Urinary bladder (tissue), 4 donors: ENCODE measurements at places on chromosomes 5 and 9.

DNA sequence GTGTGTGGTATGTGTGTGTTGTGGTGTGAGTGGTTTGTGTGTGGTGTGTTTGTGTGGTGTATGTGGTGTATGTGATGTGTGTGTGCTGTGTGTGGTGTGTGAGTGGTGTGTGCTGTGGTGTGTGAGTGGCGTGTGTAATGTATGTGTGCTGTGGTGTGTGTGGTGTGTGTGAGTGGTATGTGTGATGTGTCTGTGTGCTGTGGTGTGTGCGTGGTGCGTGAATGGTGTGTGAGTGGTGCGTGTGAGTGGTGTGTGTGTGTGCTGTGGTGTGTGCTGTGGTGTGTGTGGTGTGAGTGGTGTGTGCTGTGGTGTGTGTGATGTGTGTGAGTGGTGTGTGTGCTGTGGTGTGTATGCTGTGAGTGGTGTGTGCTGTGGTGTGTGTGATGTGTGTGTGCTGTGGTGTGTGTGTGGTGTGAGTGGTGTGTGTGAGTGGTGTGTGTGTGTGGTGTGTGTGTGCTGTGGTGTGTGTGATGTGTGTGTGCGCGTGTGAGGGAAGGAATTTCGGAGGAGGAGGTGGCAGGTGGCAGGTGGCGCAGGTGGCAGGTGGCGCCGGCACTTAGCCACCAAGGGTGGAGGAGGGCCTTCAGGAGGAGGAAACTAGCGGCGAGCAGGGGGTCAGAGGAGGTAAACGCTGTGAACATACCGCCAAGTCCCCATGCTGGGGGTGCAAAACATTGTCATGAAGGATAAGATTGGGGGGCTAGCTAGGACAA, 191.8 kb downstream of the MELK start:
- no peak for DNase-seq

GRCh38 chr5:64838376-64838775, 69.6 kb downstream of the CWC27 start:
- DNase-seq = no peak

- DNase-seq = no peak
Measured at GRCh38 chr9:88280816-88281382, 107.3 kb upstream of the SPIN1 start.

- no peak for DNase-seq
Measured at GRCh38 chr9:31470051-31470450, 914.4 kb upstream of the ACO1 start.

DNA sequence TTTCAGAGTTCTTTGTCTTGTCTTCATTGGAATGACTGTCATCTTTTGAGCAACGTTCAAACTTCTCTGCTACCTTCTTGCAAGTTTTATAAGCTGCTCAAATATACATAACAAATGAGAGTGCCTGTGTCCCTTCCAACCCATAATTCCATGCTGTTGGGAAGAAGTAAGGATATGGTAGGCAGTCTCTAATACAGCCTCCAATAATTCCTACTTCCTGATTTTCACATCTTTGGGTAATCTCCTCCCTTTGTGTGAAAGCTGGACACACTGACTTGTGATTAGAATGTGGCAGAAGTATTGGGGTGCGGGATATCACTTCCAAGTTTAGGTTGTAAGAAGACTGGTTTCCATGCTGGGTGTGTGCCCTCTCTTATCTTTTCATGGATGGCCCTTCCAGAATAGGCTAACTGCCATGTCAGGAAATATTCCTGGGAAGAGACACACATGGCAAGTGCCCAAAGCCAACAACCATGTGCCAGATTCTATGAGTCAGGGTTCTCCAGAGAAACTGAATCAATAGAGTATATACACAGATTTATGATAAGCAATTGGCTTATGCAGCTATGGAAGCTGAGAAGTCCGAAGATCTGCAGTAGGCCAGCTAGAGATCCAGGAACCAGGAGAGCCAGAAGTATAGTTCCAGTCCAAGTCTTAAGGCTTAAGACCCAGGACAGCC, 531.3 kb downstream of the NTRK2 start:
- DNase-seq = no peak

- no peak for DNase-seq
Measured at GRCh38 chr9:107536462-107536861, 46.9 kb upstream of the KLF4 start.

DNA sequence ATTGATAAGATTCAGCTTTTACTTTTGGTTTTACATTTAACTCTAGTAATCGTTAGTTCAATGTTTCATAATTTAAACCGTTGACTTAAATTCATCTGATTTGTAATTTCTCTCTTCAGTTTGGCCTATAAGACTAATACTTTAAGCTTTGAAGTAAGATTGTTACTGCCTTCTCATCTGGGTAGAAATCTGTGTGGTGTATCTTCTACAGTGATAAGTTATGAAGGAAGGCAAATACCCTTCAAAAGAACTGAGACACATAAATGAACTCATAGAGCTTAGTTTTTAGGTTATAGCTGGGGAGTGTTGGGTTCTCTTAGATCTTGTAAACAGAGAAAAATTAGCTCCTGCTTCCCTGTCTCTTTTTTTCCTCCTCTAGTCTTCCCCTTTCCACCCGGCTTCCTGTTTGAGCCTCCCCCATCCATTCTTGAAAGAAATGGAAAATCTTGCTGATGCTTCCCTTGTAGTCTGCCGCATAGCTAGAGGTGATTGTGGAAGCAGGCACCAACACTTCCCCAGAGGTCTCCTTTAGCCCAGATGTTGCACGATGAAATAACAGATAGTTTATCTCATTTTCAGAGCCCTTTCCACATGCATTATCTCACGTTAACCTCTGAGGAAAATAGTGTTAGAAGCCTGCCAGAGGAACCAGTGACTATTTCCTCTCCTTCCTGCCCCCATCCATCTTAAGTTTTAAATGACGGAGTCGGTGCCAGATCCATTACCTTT, 2.0 kb upstream of the F2RL2 start:
- DNase-seq = no peak

GRCh38 chr5:168481330-168481788, 4.9 kb upstream of the RARS1 start:
- no peak for DNase-seq

GRCh38 chr5:60023255-60023654, 129.7 kb upstream of the PDE4D start:
- no peak for DNase-seq

DNA sequence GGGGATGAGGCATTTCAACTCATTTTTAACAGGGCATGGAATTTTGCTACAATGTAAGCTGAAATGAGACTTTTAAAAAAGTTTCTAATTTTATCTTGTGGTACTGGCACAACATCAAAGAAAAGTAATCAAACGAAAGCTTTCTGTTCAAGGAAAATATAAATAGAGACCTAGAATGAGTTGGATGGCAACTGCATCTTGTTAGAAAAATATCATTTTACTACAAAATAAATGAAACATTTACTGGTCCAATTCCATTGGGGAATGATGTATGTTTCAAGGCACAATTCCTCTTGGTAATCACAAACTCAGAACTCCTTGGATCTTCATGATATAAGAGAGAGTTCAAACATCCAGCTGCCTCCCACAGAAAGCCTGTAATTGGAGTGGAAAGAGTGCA, 102.8 kb downstream of the HMHB1 start:
- no peak for DNase-seq
